ENCODE measurements at places on chromosomes 12 and 14.
A peak's percentile ranks its signal among the peaks of the same experiment; 100 is the strongest.

GRCh38 chr14:36657399-36658122, 4.1 kb upstream of the PAX9 start:
- no peak for DNase-seq

DNA sequence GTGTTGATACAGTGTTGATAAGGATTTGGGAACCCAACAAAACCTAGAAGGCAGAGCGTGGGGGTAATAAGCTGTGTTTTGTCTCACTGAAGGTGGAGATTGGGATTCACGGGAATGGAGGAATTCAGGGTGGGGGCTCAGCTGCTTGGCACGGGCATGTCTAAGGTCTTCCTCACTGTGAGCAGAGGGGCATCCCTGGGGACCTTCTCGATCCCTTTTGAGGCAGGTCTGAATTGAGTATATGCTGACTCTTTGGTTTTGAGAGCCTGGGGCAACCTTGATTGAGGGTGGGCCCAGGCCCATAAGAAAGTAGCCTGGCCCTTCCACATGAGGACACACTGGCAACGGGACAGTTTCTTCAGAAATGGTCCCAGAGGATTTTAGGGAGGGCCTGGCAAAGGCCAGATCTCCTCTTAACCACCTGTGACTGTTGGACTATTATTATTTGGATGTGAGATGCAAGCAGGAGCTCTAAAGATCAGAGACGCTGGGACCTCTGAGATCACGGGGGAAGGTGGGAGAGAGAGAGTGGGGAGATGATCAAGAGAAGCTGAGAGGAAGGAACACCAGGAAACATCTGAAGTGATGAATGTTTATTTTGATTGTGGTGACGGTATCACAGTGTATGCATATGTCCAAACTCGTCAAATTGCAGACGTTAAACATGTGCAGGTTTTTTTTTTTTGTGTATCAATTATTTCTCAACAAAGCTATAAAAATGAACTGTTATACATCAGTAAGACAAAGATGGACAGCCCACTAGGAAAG, 48.4 kb downstream of the SMIM41 start:
- DNase-seq, result no peak

GRCh38 chr12:116545144-116545543, 14.0 kb upstream of the MAP1LC3B2 start:
- no peak for DNase-seq

- no peak for DNase-seq
Observed at GRCh38 chr12:65082406-65082805, 38.7 kb downstream of the WIF1 start.

- DNase-seq, result no peak
Observed at GRCh38 chr12:89357297-89357730, 5.0 kb upstream of the DUSP6 start.

- DNase-seq, result peak; percentile 35
Observed at GRCh38 chr14:69953266-69953915, 74.2 kb downstream of the SMOC1 start.

DNA sequence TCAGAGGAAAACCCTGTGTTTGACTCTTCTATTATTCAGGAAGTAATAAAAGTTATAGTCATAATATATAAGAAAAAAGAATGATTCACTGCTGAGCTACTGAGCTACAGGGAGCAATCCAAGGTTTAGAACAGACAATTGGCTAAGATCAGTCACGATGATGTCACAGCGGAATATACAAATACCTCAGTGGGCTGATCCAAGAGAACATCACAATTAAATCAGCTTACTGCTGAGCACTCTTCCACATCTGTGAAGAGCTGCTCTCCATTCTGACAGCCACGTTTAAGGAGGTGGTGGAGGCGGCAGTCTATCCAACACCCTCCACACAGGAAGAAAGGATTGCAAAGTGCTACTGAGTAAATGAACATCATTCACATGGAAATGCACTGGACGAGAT, 271.0 kb downstream of the APAF1 start:
- DNase-seq, result no peak

DNA sequence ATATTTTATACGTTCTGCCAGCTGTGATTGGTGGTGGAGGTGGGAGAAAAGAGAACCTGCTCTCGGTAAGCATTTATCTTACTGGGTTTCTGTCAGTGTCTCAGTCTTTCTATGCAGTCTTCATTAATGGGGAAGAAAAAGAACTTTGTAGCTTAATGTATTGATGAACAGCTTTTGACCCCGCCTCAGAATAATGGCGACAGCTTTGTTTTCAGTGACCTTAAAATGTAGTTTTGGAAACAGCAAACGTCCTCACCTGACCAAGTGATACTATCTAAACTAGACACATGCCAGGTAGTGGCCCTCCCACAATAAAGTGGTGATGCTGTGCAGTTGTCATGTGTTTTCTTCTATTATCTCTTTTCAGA, 1.4 kb downstream of the DACT1 start:
- no peak for DNase-seq

- DNase-seq, result no peak
Observed at GRCh38 chr14:90342327-90342726, 10.6 kb upstream of the NRDE2 start.

- no peak for DNase-seq
Observed at GRCh38 chr14:75751296-75751695, 90.2 kb downstream of the TTLL5 start.

DNA sequence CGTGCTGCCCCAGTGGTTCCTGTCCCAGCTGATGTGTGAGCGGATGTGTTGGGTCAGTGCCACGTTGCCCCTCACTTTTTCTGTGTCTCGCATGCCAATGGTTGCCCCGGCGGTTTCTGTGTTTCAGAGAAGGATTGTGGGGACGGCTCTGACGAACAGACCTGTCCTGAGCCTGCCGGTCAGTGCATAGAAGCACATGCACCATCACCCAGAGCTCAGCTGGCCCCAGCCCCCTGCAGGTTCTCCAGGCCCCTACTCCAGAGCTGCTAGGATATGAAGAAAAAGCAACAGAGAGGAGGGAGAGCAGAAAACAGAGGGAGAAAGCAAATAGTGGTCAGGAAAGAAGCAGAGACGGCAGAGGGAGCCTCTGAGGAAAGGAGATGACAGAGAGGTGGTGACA, 20.6 kb upstream of the LRP1-AS start:
- DNase-seq, result no peak

GRCh38 chr14:101791919-101792572, 30.5 kb downstream of the PPP2R5C start:
- DNase-seq, result no peak
